ENCODE measurements at places on chromosomes 6 and 20.

DNA sequence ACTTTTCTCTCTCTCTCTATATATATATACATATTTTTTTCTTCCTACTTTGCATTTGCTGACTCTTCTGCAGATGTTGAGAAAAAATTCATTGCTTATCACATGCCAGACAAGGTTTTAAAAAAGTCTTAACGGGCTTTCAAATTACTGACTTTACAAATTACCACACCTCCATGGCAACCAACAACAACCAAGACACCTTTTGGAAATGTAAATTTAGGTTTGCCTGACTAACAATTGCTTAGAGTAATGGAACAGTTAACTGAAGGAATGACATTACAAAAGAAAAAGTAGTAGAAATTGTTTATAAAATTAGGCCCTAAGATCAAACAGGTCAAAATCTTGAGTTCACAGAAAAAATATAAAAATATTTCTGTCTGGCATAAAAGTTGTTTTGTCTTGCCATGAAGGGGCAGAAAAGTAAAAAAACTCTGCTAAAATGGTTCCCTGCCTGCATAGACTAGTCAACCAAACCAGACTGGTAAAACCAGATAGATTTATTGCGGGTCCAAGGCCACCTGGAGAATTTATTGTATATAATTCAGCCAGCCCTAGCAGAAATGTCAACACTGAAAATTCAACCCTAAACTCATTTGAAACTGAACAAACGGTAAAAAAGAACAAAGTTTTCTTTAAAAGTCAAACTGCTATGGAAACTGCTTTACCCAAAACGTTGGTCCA is 92.8 kb upstream of the FRMD1 start:
- DNase-seq: no peak

DNA sequence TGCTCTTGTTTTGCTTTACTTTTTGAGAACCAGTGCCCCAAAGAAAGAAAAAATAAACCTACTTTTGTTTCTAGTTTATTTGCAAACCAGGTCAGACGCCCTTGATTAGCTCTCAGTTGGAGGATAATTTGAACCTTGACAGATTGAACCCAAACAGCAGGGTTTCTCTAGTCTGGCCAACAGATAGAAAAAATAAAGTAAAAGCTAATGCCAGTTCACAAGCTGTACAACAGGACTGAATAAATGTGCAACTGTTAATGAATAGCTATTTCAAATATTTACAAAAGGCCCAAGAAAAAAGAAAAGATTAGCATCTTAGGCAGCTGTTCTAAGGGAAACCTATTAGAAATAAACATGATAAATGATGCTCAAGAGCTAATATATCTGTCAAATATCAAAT is 331.8 kb downstream of the CDKAL1 start:
- no peak for DNase-seq

DNA sequence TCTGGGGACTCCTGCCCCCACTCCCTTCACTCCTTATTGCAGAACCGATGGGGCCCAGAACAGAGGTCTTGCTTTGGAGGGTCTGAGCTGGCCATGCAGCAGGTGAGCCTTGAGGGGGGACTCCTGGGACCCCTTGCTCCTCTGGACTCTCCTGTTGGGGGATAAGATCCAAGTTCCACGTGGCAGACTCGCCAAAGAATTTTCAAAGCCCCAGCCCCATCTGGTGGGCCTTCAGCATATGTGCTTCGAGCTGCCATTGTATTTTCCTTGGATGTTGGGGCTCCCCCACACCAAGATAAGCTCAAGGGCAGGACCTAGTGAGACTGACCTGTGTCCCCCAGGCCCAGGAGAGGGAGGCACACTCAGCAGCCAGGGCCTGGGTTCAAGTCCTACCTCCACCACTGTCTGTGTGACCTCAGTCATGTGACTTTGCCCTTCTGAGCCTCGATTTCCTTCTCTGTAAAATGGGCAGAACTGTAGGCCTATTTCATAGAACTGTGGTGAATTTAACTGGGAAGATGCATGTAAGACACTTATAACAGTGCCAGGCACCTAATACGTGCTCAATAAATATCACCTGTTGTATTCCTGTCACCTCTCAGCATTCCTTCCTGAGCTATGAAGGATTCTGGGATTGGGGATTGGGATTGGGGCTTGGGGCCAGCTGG is 115.5 kb downstream of the VEGFA start:
- no peak for DNase-seq

- no peak for DNase-seq
Measured at GRCh38 chr6:16391451-16391912, 153.1 kb downstream of the GMPR start.

DNA sequence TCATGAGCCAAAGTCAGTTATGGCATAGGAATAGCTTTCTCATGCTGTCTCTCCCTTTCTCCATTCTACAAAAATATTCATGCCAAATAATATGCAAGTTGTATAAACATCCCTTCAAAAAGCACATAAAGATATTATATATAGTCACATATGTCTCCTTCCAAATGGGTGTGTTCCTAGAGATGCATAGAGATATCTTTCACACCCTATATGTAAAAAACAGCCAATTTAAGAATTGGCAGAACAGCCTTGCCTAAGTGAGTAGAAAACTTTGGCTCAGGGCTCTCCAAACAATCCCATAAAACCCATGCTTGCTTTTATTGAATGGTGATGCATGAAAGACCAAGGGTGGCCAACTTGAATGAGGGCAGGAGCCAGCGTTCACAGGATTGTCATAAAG is 274.7 kb upstream of the SUPT3H start:
- no peak for DNase-seq

GRCh38 chr6:149487316-149487715 is 2.5 kb upstream of the ZC3H12D start:
- DNase-seq: no peak

DNA sequence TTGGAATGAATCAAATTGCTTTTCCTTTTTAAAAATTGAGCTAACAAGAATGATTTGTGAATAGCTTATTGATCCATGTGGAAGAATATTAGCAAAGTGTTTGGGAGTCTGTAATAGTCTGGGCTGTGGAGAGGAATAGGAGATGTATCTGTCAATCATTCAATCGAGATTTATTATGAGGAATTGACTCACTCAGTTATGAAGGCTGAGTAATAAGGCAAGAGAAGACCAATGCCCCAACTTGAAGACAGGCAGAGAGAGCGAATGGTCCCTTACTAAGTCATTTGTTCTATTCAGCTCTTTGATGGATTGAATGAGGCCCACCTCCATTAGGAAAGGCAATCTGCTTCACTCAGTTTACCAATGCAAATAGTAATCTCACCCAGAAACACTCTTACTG is 403.0 kb downstream of the CD83 start:
- no peak for DNase-seq

DNA sequence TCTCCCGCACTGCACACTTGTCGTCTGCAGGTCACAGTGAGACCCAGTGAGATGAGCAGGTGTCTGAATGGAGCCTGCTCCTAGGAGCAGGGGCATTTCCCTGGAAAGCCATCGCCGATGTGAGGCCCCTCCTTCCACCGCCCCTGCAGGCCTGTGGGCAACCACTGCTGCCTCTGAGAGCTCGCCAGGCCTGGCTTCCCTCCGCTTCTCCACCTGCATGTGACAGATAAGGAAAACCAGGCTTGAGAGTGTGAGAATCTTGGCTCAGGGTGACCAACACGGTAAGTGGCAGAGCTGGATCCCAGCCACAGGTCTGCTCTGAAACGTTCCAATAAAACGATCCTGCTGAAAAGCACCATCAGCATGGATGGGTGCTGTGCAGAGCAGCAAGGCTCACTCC is 332.8 kb downstream of the CDH4 start:
- DNase-seq: no peak

DNA sequence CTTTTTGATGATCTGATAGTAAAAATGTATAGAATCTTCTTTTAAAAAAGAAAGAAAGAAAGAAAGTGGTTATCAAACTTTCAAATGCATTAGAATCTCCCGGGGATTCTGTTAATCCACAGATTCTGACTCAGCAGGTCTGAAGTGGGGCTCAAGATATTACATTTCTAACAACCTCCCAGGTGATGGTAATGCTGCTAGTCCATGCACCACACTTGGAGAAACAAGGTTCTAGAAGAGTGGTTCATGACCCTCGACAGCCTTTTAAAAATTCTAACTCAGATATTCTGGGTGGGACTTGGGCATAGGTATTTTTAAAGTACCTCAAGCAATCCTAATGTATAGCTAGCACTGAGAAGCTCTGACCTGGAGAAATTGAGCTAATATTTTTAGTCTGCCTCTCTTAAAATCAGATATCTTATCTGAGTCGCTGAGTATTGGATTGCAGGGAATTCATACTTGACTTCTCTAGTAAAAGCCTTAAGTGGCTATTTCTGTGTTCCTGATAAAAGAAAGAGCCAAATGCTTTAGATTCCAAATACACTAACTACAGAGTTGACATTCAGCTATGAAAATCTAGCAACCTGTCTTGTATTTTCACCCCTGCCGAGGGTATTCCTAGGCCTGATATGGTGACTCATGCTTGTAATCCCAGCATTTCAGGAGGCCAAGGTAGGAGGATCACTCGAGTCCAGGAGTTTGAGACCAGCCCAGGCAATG is 252.4 kb downstream of the PHACTR1 start:
- no peak for DNase-seq

DNA sequence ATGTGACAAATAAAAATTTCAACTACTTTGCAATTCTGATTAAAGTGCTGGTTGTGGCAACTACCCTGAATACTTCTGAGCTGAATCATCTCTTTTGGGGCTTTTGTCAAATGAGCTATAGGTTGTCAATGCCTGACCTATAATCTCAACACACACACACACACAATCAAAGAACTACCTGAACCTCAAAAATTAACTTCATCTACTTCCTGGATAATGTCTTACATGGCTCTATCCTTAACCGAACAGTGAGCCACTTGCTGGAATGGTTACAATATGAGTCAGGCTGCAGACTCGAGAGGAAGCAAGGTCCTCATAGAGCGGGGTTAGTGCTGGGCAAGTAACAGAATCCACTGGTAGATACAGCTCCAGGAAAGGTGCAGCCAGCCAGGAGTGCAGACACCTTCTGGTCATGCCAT is 70.6 kb upstream of the DST start:
- peak; percentile 60 for DNase-seq

- DNase-seq: no peak
Measured at GRCh38 chr6:169556758-169557548, 144.9 kb downstream of the WDR27 start.

GRCh38 chr6:13513626-13514502 is 26.5 kb upstream of the GFOD1 start:
- no peak for DNase-seq

DNA sequence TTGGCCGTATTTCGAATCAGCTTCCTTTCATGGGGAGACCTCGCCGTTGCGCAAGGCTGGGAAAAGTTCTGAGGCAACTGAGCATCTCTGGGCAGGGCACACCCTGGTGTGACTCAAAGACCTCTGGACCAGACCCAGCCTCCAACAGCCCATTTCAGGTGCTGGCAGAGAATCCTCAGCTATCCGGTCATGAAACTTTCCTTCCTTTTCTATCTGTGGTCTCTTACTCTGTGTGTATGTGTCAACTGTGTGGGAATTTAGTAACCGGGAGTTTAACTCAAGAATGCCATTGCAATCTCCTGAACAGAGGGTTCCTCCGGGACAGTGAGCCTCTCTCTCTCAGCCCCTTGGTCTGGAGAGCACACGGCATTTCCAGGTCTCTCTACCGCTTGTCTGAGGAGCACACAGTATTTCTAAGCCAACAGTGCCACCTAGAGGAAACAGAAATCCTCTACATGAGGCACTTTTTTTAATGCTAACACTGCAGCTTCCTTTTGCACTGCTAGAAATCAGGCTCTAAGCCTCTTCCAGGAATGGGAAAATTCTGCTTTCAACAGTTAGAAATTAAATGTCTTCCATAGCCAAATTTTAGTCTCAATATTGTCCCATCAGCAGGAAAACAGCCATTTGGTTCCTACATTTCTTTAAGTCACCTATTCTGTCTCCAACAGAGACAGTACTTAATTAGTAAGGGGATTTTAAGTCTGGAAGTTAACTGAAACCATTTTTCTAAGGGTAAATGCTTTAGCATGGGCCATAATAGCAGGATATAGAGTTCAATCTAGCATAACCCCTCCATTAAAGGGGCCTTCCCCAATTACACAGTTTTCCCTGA is 32.7 kb downstream of the PLN start:
- peak; percentile 66 for DNase-seq

GRCh38 chr6:154537511-154538325 is 27.2 kb upstream of the CNKSR3 start:
- DNase-seq: no peak

GRCh38 chr6:168530653-168531071 is 89.7 kb downstream of the SMOC2 start:
- no peak for DNase-seq

DNA sequence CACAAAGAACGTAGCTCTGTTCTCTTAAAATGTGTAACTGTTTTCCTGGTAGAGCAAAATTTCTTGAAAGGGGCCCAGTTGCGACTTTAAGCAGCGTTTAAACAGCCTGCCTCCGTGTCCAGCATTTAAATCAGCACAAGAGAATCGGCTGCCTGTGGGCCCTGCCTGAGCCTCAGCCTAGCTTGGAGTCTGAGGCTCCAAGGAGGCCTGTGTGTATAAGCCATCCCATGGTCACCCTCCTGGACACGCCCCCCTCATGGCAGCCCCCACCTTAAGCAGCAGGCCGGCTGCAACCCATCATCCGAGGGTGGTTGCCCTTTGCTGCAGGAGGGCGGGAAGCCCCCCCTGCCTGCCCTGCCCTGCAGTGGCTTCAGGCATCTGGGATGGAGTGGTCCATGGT is 18.9 kb downstream of the SDCBP2 start:
- DNase-seq: no peak

DNA sequence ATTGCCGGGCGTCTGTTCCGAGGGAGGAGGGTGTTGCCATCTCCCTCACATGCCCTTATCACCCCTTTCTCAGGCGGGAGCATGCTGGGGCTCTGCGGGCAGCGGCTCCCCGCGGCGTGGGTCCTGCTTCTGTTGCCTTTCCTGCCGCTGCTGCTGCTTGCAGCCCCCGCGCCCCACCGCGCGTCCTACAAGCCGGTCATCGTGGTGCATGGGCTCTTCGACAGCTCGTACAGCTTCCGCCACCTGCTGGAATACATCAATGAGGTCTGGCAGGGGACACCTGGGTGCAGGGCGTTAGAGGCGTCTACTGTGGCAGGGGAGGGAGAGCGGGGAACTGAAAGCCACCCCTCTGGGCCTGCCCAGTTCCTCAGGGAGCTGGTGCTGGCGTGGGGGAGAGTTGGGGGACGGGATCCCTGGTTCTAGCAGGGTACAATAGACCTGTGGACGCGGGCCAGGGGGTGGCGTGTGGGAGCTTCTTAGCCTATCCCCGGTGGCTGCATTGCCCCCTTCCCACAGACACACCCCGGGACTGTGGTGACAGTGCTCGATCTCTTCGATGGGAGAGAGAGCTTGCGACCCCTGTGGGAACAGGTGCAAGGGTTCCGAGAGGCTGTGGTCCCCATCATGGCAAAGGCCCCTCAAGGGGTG is 697 bp downstream of the PPT2 start:
- peak; percentile 69 for DNase-seq

- DNase-seq: no peak
Measured at GRCh38 chr6:81105998-81106397, 646.5 kb downstream of the TENT5A start.

GRCh38 chr6:1230689-1231605 is 81.0 kb upstream of the FOXQ1 start:
- DNase-seq: no peak

Measured in LoVo (cell line).